ENCODE measurements at places on chromosomes 4 and X. TPM values are rescaled to one million over a fixed set of nuclear protein-coding genes. Genes with fewer than 3 reads are reported as not detected.

- DNase-seq: no peak
These were observed 4.9 kb downstream of the UBA6 start for GRCh38 chr4:67696061-67696460.

The GPAT3 gene
- not detected for total RNA-seq

The ZNF185 gene
- total RNA-seq: 1.1 TPM

GRCh38 chr4:26372525-26373172 is 51.8 kb downstream of the RBPJ start:
- DNase-seq: no peak

DNA sequence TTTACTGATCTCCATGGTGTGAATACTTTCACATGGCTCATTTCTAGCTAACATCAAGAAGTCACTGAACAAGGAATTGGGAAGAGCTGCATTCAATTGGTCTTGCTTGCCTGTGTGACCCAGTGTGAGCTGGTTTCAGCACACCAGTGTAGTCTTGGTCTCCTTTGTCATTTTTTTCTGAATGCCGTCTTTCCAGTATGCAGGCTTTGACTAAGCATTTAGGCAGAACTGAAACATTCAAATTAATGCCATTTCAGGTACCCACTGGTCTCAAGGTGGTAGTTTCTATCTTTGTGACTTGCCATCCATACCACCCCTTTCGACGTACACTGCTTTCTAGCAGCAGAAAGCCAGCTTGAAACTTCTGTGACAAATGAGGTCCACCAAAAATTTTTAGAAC is 550.5 kb upstream of the BOD1L1 start:
- DNase-seq: no peak

Data from glutamatergic neuron (in vitro differentiated cells).